Right atrium auricular region (tissue), 2 donors: ENCODE measurements at places on chromosomes 5 and 9.

GRCh38 chr5:81195335-81195929, 37.7 kb upstream of the CKMT2 start:
- no peak for DNase-seq

DNA sequence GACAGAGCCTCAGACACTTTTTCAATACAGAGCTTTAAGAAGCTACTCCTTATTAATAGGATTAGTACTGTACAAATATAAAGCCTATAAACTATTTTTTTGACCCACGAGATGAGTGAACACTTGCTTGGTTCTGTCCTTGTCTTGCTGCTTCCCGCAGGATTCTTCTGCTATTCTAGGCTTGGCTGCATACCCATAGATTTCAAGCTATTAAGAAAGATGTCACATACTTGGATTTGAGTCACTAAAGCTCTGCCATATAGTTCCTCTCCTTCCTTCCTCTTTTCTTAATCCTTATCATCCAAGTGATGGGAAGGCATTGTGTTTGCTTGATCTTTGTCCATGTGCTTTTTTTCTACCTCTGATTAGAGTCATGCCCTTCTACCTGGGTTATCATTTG, 361.2 kb upstream of the TRPC7 start:
- no peak for DNase-seq

GRCh38 chr5:164763206-164763605, 1257.8 kb downstream of the MAT2B start:
- no peak for DNase-seq

DNA sequence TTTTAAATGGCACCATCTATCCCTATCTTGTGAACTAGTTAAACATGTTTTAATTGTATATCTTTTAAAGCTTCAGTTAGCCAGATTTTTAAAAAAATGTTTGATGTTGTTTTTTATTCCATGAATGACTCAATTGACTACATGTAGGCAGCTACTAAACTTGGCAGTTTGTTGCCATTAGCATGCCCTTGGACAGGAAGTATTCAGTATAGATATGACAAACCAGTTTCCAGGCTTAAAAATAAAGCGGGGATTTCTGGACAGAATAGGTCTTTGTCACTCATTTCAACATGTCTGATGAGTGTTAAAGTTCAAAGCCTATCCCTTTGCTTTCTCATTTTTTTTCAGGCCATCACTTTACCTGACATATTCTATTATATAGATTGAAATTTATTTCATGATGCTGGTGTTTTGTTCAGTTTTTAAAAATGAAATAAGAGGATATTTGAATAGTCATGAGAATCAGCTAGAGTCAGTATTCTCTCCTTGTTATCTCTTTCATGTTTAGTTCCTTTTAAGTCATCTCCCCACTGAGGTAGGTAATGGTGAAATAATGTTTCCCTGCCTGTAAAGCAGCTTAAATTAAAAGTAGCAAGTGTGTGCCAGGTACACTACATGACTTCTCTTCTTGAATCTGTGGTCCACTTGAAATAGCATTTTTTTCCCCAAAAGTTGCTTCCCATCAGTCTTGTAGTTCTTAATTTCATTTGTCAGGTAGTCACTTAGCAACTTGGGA, 11.9 kb downstream of the TNFAIP8 start:
- DNase-seq = no peak

DNA sequence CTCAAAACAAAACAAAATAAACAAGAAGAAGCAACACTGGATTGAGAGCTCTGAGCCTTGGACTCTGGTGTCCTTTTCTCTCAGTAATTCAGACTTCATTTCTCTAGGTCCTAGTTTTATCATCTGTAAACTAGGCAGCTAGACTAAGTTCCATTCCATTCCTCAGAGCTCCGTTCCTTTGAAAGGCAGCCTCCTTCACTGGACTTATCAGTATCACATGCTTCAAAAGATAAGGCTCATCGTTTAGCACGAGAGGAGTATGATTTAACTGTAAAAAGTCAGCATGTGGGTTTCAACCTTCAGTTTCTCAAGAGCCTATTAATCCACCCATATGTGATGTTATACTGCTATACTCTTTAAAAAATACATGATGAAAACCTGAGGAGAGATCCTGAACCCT, 1.6 kb downstream of the ATP10B start:
- DNase-seq = no peak

DNA sequence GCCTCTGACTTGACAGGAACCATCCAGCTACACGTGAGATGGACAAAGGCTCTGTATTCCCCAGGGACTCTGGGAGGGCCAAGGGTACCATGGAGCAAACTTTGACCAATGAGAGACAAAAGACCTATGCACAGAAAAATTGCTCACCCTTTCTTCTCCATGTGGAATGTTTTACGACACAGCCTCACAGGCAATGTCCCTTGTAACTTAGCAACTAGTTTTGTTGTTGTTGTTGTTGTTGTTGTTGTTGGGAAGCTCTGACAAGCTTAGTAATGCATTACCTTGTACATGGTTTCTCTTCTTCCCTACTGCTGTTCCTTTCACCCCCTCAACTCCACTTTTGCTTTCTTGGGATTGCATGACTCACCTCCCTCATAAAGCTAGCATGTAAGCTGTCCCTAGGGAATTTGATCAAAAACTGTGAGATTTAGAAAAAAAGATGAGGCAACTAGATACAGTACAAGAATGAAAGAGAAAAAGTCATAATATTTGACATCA, 550.9 kb downstream of the RAB3C start:
- no peak for DNase-seq

- no peak for DNase-seq
Measured at GRCh38 chr9:134937566-134938345, 20.0 kb upstream of the FCN1 start.

DNA sequence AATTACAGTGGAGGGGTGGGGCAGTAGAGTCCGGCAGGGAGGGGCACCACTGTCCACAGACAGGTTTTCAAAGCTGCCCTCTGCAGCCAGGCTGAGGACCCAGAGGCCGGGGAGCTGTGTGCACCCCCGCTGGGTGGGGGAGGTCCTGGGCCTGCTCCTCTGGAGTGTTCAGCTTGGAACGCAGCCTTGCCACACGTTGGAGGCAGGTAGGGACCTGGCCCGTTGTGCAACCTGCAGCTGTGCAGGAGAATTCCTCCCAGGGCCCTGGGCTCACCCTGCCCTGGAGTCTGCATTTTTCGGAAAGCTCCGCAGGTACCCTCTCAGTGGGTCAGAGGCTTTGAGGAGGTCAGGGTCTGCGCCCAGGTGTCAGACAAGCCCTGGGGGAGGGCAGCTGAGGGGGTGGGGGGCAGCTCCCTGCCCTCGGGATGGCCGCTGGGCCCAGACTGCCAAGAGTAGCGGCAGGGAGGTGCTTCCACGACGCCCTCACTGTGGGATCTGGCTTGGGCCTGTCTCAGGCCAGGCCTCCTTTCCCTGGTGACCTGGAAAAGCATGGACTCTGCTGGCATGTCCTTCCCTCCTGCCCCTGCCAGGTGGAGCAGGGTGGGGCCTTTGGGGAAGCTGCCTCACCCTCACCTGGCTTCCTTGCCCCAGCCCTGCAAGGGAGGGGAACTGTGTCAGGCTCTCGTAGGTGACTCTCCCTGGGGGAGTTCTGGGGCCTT, 29.5 kb downstream of the RXRA start:
- DNase-seq = no peak

GRCh38 chr5:89473196-89473595, 590.2 kb upstream of the MEF2C start:
- no peak for DNase-seq

- DNase-seq = no peak
Measured at GRCh38 chr9:134420281-134420845, 94.1 kb downstream of the RXRA start.

- no peak for DNase-seq
Measured at GRCh38 chr5:143889986-143890385, 78.0 kb downstream of the HMHB1 start.

GRCh38 chr5:86824637-86825036, 206.9 kb downstream of the COX7C start:
- no peak for DNase-seq

GRCh38 chr5:74953937-74954720, 87.9 kb upstream of the FAM169A start:
- no peak for DNase-seq

DNA sequence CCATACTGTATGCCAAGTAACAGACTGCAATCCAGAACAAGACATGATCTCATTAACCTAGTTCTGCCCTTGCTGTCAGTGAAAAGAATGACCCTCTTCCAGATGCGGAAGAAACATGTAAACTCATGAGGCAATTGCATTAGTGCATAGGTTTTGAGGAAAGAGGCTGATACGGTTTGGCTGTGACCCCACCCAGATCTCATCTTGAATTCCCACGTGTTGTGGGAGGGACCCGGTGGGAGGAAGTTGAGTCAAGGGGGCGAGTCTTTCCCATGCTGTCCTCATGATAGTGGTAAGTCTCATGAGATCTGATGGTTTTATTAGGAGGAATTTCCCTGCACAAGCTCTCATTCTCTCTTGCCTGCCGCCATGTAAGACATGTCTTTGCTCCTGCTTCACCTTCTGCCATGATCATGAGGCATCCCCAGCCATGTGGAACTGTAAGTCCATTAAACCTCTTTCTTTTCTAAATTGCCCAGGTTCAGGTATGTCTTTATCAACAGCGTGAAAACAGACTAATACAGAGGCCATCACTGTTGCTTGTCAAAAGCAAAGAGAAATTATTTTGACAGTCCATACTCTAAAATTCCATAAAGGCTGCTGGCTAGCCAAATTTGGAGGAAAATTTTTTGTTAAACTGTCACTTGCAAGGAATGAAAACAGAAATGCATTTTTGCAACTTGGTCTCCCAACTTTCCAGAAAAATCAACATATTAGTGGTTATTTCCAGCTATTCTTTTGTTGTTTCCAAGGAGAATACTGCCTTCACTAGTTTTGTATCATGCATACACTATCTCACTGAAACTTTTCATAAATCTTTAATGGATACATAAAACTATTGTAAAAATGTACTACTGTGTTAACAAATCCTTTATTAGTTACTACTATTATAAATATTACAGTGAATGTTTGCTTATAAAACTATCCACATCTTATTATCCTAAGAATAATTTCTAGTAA, 3.2 kb upstream of the ARL15 start:
- DNase-seq = no peak

GRCh38 chr5:64040490-64040889, 78.2 kb upstream of the HTR1A start:
- DNase-seq = no peak

GRCh38 chr5:10518347-10518746, 45.5 kb upstream of the ANKRD33B start:
- DNase-seq = no peak

- DNase-seq = no peak
Measured at GRCh38 chr5:136014049-136015002, 14.5 kb upstream of the TGFBI start.

DNA sequence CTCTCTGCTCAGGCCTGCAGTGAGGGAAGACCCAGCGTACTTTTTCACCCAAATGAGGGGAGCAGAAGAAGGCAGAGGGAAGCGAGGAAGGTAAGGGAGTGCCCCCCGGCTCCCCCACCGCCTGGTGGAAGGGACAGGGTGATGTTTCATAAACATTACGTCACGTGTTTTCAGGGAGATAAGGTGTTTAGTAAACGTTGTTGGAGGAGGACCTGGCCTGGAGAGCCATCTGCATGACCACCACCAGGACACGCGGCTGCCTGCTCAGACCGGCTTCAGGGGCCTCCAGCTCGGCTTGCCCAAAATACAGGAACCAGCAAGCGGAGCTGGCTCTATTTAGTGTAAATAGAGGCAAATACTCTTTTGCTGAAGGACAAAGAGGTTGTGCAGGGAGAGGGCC, 40.0 kb upstream of the C5orf58 start:
- DNase-seq = no peak

- no peak for DNase-seq
Measured at GRCh38 chr5:34543687-34544086, 112.4 kb upstream of the RAI14 start.

DNA sequence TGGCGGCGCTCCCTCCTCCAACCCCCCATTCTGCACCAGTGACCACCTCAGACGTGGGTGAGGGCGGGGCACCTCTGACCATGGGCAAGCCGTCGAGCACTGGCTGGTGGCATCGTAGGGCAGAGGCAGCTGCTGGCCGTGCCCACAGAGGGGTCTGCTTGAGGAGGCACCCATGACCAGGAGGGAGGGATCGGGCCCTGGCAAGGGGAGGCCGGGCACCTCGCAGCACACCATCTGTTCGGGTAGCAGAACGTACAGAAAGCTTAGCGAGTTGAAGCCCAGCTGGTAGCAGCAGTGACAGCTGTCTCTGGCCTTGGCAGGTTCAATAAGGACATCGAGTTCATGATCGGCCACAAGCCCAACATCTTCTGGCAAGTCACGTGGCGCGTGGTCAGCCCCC, 4.3 kb upstream of the SLC6A18 start:
- DNase-seq = no peak

GRCh38 chr5:72511774-72512592, 4.8 kb upstream of the ZNF366 start:
- no peak for DNase-seq

GRCh38 chr5:68834491-68834981, 259.3 kb upstream of the SLC30A5 start:
- no peak for DNase-seq

DNA sequence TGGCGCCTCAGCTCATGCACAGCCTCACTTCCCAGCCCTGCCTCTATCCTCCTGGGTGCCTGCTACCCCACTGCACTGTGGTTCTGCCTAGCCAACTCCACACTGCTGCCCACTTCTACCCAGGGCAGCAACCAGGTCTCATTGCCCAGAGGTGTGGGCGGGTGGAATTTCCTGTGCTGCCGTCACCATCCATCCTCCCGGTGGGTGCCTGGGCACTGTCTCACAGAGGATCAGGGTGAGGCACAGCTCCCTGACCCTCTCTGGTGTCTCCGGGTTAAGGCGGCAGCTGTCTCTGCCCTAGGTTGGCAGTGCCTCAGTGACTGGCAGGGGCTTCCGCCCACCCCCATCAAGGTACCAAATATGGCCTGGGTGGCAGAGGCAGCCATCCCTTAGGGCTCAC, 4.3 kb upstream of the MTMR12 start:
- DNase-seq = peak; percentile 43

DNA sequence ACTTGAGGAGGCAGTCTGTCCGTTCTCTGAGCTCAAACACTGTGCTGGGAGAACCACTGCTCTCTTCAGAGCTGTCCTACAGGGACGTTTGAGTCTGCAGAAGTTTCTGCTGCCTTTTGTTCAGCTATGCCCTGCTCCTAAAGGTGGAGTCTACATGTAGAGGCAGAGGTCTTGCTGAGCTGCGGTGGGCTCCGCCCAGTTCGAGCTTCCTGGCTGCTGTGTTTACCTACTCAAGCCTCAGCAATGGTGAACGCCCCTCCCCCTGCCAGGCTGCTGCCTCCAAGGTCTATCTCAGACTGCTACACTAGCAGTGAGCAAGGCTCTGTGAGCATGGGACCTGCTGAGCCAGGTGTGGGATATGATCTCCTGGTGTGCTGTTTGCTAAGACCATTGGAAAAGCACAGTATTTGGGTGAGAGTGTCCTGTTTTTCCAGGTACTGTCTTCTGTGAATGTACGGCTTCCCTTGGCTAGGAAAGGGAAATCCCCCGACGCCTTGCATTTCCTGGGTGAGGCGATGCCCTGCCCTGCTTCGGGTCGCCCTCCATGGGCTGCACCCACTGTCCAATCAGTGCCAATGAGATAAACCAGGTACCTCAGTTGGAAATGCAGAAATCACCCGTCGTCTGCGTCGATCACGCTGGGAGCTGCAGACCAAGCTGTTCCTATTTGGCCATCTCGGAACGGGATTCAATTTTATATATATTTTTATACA, 58.5 kb downstream of the CNTRL start:
- DNase-seq = no peak

- no peak for DNase-seq
Measured at GRCh38 chr5:16639206-16639605, 22.4 kb upstream of the RETREG1 start.
